ENCODE measurements at places on chromosomes 1 and 21. TPM values are rescaled to one million over a fixed set of nuclear protein-coding genes. Genes with fewer than 3 reads are reported as not detected.

Gene NR0B2
- not detected for total RNA-seq

Gene HPDL
- 0.33 TPM for total RNA-seq

GRCh38 chr1:235860829-235861228 lies 5.9 kb downstream of the LYST start:
- no peak for DNase-seq

DNA sequence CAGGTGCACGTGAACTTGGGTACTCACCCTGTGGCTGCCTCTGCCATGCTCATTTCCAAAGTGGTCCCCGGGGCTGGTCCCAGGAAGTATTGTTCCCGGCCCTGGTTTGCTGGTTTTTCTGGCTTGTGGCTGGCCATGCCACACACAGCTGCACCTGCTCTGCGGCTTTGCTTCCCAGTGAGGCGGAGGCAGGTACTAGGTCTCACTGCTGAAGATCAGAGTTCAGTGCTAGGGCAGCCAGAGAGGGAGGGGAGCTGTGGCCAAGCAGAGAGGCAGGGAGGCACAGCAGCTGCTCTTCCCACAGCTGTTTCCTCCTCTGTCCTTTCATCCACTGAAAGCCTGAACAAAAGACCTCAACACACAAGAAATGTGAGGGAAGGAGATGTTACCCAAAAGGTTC lies 30.5 kb downstream of the ENO1 start:
- DNase-seq: no peak

- DNase-seq: peak; percentile 9
These were observed 29.1 kb downstream of the TEX35 start for GRCh38 chr1:178541829-178542553.

GRCh38 chr1:33013791-33014190 lies 22.9 kb downstream of the AK2 start:
- no peak for DNase-seq

- DNase-seq: no peak
These were observed 211.1 kb downstream of the MATN1 start for GRCh38 chr1:30511991-30512913.

- DNase-seq: no peak
These were observed 95.9 kb downstream of the RASAL2 start for GRCh38 chr1:178189814-178190213.

- peak; percentile 46 for DNase-seq
These were observed 9.1 kb downstream of the COL8A2 start for GRCh38 chr1:36115931-36116330.

- DNase-seq: no peak
These were observed 68.5 kb downstream of the RUNX1 start for GRCh38 chr21:34980423-34981115.

DNA sequence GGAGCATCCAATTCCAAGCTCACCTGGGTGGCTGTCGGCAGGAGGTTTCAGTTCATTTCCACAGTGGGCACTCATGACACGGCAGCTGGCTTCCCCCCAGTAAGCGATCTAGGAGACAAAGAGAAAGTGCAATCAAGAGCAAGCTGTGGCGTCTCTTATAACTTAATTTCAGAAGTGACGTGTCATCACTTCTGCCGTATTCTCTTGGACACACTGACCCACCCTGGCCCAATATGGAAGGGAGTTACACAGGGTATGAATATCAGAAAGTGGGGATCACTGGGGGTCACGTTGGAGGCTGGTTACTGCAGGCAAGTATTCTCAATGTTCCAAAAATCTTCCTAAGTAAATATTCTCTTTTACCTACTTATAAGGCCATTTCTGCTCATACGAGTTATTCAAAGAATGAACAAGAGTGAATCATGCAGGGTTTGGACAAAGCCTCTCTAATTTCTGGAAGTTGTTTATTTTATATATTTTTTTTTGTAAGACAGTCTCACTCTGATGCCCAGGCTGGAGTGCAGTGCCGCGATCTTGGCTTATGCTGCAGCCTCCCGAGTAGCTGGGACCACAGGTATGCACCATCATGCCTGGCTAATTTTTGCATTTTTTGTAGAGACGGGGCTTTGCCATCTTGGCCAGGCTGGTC lies 46.5 kb upstream of the GREM2 start:
- DNase-seq: no peak

Data from mammary epithelial cell (primary cell).